GM04504 (cell line): ENCODE measurements at places on chromosomes 13 and 19.

DNA sequence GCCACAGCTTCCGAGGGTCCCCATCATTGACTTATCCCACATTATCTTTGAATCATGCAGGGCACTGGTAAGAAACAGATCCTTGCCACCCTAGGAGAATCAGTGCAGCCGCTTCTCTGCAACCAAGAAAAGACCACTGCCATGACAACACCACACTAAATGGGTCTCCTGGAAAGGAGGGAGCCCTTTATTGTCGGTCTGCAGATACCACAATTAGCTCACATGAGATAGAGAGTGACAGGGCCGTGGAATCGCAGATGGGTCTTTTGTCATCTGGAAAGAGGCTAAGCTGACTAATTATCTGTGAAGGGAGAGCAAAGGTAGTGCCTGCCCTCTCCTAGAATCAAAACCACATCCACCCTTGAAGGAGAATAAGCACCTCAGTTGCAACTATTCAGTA lies 178.3 kb upstream of the MYO16 start:
- no peak for DNase-seq

GRCh38 chr19:32464279-32464678 lies 58.7 kb downstream of the DPY19L3 start:
- no peak for DNase-seq

- DNase-seq, result no peak
Observed at GRCh38 chr13:36839981-36840380, 21.0 kb downstream of the RFXAP start.

DNA sequence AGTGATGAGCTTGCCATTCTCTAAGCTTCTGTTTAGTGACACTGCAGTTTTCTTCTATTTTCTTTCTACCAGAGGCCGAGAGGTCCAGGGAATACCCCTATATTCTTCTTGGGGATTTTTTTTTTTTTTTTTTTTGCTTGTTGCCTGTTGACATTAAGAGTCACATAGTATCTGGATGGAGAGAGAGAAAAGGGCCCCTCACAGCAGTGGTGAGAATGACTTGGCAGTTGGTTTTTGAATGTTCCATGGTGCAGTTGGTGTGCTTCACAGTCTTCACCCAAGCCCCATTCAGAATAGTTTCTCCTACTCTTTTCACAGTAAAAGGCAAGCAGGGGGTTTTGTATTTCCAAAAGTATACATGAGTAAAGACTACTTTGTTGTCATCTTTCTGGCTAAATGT lies 577.9 kb downstream of the LMO7 start:
- DNase-seq, result no peak

DNA sequence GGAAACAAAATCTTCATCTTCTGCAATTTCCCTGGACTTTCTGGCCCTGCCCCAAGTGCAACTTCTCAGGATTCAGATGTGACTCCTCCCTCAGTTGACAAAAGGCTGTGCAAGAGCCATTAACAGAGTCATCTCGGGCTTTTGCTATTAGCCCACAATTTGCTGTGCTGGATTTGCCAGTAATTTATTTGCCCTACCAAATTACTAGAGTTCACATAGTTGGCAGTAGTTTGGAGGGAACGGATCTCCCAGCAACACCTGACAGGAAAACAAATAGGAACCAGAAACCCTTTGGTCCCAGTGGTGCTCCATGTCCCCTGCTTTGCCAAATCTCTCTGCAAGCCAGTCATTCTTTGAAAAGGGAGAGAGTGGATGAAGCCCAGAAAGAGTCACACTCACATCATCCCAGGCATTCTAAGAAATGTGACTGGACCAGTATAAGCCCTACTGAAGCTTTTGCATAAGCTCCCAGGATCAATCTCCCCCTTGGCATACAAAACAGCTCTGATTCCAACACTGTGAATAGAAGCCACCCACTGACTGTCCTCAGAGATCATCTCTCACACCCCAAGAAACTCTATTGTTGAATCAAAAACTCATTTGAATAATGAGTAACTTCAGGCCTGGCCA lies 350.1 kb upstream of the NBEA start:
- no peak for DNase-seq

- DNase-seq, result no peak
Observed at GRCh38 chr13:23777575-23777870, 111.7 kb downstream of the MIPEP start.

GRCh38 chr13:46560778-46561177 lies 7.8 kb downstream of the LRCH1 start:
- DNase-seq, result no peak

DNA sequence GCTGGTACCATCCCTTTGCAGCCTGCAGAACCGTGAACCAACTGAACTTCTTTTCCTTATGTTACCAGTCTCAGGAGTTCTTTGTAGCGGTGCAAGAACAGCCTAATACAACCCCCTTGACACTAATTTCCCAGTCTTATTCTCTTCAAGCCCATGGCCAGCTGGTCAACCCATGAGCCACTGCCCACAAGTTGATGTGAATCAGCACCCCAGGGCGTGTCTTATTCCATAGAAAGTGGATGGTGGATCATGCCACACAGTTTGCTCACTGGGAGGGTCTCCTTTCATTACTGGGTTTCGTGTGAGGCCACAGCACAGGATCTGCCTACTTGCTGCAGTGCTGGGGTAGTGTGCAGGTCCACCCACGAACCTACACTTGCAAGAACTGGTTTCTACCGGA lies 27.0 kb downstream of the TEX29 start:
- no peak for DNase-seq

- DNase-seq, result no peak
Observed at GRCh38 chr13:50762969-50763567, 80.4 kb downstream of the DLEU7 start.

DNA sequence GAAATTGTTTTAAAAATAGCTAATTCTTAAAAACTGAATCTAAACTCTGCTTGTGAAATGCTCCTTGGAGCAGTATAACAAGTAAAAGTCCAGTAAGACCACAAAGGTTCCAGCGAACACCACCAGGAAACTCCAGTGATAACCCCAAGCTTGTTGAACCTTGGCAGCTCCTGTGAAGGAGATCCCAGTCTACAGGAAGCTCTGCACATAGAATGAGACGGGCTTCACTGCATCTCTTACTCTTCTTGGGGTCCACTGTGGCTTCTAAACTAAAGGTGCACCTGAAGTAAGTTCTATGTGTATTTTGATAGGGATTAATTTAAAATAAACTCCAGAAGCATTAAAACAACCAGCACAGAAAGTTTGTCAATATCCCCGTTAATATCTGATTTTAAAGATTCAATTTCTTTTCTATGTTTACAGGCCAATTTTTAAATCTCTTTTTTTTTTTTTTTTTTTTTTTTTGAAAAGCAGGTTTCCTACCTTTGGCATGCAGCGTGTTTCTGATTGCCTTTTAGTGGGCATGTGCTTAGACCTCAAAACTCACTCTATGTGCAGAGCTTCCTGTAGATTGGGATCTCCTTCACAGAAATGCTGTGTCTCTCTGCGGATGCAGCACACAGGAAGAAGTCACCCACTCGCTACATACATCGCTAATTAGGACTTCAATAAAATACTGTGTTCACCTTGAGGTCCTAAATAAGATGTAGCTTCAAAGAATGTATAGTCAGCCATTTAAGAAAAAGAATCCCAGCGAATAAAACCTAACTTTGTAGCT lies 508.5 kb downstream of the KLF12 start:
- DNase-seq, result no peak

GRCh38 chr19:51706296-51706695 lies 13.2 kb downstream of the SPACA6 start:
- no peak for DNase-seq

GRCh38 chr13:89550938-89551337 lies 1796.5 kb upstream of the MIR17HG start:
- no peak for DNase-seq

GRCh38 chr19:41994994-41995958 lies 1.2 kb upstream of the ATP1A3 start:
- no peak for DNase-seq

DNA sequence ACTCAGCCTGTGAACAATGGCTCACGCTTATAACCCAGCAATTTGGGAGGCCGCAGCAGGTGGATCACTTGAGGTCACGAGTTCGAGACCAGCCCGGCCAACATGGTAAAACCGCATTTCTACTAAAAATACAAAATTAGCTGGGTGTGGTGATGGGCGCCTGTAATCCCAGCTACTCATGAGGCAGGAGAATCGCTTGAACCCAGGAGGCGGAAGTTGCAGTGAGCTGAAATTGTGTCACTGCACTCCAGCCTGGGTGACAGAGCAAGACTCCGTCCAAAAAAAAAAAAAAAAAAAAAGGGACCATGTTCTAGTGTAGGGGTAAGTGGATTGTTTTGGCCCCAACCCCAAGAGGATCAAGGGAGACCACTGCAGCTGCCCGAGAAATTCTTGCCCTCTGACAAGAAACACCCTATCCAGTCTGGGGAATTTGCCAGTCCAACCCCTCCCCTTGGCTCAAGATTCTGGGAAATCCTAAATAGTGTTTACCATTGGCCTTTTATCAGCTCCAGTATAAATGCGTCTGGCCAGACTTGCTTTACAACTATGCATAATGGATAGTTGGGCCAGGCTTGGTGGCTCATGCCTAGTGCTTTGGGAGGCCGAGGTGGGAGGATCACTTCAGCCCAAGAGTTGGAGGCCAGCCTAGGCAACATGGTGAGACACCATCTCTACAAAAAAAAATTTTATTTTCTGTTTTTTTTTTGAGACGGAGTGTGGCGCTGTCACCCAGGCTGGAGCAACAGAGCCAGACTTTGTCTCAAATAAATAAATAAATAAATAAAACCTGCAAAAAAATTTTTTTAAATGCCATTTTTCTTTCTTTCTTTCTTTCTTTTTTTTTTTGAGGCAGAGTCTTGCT lies 5.1 kb upstream of the DHDH start:
- DNase-seq, result no peak

- DNase-seq, result no peak
Observed at GRCh38 chr13:90882551-90882950, 464.9 kb upstream of the MIR17HG start.

DNA sequence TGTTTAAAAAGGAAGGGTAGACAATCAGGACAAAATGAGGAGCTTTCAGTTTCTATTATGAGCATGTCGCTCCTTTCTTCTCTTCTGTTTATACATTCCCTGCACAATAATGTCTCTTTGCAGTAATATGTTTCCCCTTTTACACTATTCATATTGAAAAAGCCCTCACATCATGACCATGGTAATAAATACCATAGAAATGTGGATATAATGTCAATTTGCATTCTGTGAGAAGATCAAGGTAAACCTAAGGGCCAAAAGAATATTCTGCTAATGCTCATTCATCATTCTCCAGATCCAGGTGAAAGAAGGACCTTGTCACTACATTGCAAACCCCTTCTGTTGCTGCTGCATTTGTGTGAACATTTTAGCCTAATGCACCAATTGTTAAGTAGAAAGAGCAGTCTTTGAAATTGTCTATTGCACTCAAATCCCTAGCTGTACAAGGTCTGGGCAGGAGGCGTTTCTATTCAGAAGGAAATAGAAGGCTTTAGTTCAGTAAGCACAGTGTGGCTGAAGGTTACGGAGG lies 117.6 kb upstream of the SOX21 start:
- DNase-seq, result no peak

DNA sequence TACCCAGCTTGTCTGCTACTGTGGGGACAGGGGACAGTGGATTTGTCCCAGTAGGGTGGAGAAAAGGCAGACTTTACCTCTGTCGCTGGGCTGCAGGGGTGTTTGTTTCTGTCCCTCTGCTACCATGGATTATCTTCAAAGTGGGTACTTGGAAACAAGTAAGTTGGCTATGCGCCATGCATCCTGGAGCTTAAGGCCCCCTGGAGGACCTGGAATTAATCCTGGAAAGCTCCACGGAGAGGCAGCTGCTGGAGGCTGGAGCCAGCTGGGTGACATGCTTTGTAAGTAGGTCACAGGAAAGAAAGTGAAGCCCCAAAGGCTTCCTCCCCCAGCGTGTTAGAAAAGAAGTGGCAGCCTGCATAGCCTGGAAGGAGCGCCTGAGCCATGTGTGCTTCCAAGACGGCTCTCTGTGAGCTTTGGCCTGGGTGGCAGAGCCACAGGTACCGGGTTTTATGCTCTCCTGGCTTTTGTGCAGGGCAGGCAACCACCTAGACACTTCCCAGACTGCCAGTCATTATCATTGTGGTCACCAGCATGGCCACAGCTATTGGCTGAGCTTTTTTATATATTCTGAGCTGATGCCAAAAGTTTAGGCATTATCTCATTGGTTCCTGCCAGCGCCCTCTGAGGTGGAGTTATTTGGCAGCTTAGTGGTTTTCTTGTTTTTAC lies 9.5 kb downstream of the B3GLCT start:
- DNase-seq, result peak; percentile 37

- DNase-seq, result no peak
Observed at GRCh38 chr13:36774931-36775330, 44.1 kb upstream of the RFXAP start.

DNA sequence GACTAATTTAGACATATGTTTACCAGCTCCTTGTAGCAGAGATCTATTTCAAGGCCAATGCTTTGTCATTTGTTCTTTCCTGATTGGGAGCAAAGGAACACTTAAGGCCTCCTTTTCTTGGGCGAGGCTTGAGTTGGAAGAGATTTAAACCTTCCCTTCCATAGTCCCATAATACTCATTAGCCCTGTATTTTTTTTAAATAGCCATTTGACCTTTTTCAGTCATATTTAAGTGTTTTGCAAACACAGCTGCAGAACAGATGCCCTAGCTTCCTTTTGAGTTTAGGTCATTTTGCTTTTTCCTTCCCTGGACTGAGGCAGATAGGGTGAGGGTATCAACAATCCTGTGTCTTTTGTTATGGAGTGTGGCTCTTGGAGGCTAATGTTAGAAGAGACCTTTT lies 198.3 kb downstream of the NBEA start:
- DNase-seq, result no peak

DNA sequence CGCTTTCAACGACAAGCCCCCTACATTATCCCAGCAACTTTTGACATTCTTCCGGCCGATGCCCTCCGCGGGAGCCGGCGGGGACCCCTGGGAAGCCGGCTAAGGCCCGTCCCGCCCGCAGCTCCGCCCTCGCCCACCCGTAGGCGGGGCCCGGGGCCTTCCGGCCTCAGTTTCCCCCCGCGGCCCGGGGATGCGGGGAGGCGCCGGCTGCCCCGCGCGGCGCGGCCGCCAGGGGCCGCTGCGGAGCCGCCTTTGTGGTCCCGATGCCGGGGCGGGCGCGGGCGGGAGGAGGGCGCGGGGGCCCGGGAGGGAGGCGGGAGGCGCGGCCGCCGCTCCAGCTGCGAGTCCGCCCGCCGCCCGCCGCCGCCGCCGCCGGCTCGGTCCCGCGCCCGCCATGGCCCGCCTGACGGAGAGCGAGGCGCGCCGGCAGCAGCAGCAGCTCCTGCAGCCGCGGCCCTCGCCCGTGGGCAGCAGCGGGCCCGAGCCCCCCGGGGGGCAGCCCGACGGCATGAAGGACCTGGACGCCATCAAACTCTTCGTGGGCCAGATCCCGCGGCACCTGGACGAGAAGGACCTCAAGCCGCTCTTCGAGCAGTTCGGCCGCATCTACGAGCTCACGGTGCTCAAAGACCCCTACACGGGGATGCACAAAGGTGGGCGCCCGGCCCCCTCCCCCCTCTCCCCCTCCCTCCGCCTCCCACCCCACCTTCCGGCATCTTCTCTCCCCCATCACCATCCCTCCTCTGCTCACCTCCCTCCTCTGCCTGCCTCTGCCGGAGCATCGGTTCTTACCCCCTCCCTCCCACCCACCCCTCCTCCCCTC lies at the start of gene CELF5:
CELF5 (plus strand) TSS at position 316 of the 823 bp plus-strand sequence; CDS start at position 395, 79 bp downstream.
- DNase-seq, result no peak
